ENCODE measurements at places on chromosomes 1 and 21. TPM values are rescaled to one million over a fixed set of nuclear protein-coding genes. Genes with fewer than 3 reads are reported as not detected.

PDPN gene
- total RNA-seq = 70.3 TPM

DNA sequence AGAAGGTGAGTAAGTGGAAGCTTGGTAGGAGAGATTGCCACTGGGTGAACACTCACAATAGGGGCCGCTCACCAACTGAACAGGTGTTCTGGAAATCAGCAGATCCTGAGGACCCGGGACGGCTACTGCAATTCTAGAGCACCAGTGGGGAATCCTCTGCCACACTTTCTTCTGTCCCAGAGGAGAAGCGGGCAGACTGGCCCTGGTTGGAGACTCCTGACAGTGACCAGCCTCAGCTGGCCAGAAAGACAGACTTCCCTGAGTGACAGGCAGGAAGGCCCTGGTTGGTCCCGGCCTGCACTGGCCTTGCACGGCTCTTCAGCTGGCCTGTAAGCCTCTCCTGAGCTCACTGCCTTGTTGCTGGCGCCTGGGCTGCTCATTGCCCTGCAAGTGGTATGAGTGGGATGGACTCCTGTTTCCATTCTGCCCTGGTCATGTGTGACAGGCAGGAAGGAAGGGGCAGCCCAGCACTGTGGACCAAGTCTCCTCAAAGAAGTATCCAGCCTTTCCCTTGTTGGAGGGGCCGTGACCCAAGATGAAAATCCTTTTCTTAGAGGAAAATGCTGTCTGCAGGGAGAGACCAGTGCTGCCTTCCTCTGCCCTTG is 34.5 kb downstream of the MAN1C1 start:
- DNase-seq = no peak

DNA sequence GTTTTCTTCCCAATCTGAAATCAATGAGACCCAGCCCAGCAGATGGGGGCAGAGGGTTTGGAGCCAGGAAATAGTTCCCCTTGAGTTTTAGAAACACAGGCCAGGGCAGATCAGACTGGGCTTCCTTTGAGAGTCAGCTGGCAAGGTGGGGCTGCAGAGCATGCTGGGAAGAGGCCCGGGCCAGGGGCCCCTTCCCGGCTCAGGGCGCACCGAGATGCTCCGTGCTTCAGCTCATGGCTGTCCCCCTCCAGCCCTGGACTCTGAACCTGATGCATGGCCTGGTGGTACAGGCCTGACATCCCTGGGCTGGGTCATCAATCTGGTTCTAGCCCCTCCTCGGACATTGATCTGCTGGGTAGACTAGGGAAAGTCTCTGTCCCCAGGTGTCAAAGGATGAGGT is 65.1 kb upstream of the RUNX3 start:
- DNase-seq = no peak

DNA sequence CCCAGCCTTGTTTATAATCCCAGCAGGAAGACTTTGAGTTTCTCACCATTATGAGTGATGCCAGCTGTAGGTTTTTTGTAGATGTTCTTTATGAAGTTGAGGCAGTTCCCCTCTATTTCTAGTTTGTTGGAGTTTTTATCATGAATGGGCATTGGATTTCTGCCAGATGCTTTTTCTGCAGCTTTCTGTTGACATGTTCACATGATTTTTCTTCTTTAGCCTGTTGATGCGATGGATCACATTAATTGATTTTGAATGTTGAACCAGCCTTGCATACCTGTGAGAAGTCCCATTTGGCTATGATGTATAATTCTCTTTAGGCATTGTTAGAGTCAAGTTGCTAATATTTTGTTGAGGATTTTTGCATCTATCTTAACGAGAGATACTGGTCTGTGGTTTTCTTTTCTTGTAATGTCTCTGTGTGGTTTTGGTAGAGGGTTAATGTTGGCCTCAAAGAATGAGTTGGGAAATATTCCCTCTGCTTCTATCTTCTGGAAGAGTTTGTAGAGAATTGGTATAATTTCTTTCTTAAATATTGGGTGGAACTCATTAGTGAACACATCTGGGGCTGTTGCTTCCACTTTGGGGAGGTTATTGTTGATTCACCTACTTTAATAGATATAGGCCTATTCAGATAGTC is 33.2 kb downstream of the ZBTB40 start:
- DNase-seq = no peak

- no peak for DNase-seq
These were observed 12.6 kb upstream of the RSPO1 start for GRCh38 chr1:37647281-37647680.

GRCh38 chr1:2878591-2878990 is 77.1 kb upstream of the TTC34 start:
- no peak for DNase-seq

DNA sequence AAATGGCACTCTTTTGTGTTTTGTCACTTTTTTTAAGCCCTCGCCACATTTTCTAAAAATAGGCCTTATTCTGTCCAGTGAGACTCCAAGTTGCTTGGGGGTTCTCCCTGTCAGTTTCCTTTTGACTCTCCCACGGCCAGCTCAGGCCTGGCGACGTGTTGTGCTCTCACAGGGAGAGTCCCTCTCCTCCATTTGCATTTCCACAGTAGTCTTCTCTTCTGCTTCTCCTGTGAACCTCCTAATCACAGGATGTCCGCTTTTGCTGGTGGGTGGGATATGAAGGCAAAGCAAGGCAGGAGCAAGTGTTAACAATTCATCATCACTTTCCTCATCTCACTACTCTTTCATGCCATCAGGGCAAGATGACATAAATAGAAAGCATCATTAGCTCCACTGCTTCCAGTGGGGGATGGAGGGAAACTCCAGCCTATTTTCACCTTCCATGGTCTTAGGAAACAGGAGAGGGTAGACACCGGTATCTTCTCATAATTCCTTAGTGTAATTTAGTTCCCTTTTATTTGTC is 99.8 kb downstream of the INTS7 start:
- DNase-seq = no peak

CHIA gene
- not detected for total RNA-seq
